CD4-positive, alpha-beta T cell treated with Interferon alpha-2 for 1 hour (primary cell): ENCODE measurements at places on chromosomes 6 and 20.

DNA sequence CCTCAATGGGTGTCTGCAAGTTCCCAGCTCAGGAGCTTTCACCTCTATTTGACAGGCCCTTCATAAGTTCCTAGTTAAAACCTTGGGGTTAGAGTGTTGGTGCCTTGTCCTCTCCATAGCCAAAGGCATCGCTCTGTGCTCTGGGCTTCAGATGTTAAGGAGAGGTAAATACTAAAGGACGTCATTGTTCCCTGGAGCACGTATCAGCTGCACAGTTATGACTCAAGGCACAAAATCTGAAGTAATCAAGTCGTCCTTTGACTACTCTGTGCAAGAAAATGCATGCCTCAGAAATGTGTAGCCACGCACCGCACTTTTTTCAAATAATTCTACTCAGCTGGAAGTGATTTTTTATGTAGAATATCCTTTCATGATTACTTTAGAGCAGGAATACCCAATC lies 240.8 kb upstream of the QKI start:
- DNase-seq = no peak

DNA sequence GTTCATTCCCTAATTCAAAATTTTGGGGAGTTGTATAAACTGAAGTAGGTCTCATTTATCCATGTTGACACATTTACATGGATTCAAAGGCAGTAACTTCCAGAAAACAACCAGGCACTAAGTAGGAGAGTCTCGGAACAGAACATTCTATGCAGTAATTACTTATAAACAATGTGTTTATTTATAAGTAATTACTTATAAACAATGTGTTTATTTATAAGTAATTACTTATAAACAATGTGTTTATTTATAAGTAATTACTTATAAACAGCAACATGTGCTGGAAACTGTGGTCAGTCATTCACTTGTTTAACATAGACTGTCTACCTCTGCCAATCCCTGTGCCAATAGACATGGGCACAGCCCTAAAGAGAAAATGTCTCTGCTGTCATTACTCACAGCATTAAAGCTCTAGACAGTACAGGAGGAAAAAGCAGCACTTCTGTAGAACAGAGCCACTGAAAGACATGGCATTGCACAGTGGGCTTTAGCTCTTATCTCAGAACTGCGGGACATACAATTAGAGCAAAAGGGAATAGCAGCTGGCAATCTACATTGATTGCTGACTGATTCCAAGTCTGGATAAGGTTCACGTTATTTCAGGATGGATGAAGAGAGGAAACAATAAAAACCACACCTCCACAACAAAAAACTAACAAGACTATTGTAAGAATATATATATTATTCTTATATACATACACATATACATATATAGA lies 188.2 kb downstream of the WDR27 start:
- DNase-seq = no peak

GRCh38 chr20:55538261-55538908 lies 466.9 kb downstream of the CBLN4 start:
- DNase-seq = no peak

DNA sequence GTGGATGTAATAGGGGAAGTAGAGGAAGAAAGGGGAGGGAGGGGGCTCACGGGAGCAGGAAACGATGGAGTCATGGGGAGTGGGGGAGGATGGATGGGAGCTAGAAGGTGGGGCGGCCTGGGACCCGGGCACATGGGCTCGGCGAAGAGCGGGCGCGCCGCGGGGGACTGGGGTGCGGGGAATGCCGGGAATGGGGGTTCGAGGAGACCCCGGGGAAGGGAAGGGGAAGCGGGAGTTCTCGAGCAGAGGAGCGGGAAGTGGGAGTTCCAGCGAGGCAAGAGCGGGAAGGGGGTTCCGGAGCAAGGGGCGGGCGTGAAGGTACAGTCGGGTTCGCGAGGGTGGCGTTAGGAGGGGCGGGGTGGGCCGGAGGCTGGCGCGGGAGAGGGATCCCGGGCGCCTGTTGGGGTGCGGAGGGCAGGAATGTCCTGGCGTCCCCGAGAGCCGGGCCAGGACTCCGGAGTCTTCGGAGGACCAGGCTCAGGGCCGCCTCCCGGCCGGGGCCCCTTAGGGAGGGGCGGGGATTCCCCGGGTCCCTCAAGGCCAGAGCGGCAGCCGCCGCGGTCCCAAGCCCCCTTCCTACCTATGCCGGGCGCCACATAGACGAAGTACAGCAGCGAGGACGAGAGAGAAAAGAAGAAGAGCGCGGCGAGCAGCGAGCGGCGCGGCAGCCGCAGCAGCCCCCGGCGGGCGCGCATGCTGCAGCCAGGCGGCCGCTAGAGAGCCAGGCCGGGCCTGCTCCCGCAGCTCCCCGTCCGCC lies 504 bp downstream of the B4GALT5 start:
- peak; percentile 45 for DNase-seq

DNA sequence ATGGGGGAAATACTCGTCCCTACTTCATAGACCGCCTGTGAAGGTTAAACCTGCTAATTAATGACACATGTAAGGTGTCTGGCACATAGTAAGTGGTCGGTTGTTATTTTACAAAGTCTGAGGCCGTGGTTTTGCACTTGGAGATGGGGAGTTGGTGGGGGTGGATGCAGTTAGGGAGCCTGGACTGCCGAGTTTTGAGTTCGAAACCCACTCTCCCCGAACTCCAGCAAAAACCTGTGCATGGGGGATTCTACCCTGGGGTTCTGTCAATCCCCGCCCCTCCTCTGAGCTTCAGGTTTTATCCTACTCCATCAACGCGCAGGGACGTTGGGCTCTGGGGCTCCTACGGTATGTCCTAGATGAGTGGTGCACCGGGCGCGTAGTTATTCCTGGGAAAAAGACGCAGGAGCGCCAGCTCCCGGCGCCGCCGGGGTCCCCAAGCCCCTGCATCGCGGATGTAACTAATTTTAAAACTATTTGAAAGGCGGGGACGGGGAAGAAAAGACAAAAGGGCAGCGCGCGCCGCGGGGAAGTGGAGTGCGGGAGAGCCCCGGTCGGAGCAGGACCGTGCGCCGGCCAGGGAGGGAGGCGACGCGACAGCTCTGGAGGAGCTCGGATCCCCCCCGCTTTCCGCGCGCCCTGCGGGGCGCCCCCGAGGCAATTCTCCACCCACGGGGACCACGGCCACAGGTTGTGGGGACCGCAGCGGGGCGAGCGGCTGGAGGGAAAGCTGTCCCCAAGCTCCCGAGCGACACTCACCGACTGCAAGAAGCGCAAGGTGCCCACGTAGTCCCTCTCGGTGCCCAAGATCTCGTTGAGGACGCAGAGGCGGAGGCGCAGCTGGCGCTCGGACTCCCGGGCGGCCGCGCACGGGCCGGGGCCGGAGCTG lies 672 bp downstream of the PREX1 start:
- peak; percentile 48 for DNase-seq

- DNase-seq = no peak
Observed at GRCh38 chr6:106549521-106549920, 79.8 kb downstream of the RTN4IP1 start.

DNA sequence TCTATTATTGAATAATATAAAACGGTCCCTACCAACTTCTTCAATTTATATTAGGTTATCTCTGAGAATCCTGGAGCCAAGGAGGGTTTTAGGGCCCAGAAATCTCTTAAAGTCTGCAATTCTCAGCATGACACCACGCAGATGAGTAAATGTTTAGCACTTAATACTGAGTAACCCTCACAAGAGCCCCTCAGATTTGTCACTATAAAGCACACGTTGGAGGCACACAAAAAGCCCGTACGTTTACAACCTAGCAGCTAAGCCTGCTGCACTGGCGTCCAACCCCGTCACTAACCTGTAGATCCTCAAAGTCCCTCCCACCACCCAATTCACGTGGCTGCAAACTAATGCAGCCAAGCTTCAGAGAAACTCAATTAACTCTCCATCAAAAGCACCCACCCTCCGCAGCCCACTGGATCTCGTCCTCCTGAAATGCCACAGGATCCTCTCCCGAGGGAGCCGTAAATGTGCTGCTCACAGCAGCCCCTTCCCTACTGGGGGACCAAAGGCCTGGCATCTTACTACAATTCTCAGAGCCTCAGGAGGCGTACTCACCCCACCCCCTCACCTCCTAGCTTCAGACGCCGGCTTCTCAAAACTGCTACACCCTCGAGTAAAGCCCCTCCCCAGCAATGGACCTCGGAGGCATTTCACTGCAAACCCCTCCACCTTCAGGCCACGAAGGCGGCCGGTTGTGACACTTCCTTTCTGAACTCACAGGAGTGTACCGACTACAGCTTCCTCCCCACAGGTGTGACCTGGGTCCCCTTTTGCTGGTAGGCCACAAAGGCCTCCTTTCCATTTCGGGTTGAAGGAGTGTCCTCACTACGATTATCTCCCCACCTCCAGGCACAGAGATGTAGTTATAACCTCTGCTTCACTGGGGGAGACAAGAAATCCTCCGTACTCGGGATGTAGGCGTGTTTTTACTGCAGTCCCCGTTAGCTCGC lies 909 bp downstream of the CPNE1 start:
- DNase-seq = peak; percentile 81

DNA sequence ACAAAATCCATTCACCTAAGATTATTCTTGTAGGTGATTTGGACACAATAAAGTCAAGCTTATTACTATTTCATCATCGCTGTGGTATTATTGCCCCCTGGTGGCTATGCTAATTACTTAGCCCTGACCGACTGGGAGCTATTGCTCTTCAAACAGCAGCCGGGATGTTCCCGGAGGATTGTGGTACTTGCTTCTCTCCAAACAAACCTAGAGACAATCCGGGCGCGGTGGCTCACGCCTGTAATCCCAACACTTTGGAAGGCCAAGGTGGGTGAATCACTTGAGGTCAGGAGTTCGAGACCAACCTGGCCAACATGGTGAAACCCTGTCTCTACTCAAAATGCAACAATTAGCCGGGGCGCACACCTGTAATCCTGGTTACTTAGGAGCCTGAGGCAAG lies 15.4 kb upstream of the STMND1 start:
- DNase-seq = no peak

DNA sequence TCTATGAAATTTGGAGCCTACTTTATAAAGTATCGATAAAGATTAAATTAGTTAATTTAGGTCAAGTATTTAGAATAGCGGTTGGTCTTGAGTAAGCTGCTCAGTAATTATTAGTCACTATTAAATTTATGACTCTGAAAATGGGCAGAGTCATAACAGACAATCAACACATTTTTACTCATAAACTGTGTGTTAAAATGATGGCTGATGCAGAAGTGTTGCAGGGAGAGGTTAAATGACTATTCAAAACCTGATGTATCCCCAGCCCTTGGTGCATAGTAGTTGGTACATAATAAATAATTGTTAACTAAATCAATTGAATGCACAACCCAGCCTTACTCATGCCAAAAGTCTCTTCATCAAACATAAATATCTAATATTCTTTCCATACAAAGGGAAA lies 30.6 kb downstream of the HIVEP2 start:
- no peak for DNase-seq

GRCh38 chr6:154371281-154371680 lies 14.7 kb upstream of the IPCEF1 start:
- no peak for DNase-seq

GRCh38 chr6:75931011-75931680 lies 141.3 kb downstream of the IMPG1 start:
- DNase-seq = no peak

DNA sequence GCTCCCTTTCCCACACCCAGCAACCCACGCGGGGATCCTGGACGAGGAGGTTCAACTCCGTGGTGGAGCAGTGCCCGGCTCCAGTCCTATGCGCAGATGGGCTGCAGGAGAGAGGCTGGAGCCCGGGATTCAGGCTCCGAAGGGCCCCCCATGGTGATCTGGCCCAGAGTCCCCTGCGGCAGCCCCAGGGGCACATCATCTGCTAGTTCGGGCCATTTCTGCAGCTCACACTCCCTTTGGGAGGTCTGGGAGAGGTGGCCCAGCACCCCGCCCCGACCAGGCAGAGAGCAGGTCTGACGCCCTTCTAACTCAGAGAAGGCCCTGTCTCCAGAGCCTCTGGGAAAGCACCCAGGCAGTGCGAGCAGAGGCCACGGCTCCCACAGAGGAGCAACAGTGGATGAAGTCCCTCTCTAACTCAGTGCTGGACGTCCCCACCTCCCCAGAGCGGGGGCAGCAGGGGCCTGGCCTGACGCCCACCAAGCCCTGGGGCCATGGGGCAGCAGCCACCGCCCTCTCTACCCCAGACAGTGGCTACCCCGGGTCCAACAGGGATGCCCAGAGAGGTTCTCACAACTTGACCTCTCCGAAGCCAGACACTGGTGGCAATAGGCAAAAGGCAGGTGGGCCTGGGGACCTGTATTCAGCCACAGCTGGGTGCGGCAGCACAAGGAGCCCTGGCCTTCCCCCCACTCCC lies 3.3 kb downstream of the KCNQ2 start:
- no peak for DNase-seq

- peak; percentile 32 for DNase-seq
Observed at GRCh38 chr20:25318471-25319240, 70.8 kb downstream of the PYGB start.

DNA sequence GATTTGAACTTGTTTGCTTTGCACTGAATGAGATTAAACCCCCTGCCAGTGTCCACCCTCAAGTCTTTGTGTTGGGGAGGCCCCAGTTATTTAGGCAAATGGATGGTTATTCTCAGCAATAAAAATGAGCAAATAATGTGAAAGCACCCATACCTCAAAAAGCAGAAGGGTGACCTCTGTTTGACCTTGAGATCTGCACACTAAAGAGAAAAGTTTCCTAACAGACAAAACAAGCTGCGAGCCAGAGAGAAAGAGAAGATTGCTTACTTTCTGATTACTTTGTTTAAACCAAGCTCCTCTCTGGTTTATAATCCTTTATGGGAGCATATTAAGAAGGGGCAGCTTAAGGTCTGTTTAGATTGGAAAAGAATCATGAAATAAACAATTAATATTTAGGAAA lies 30.4 kb upstream of the TRERF1 start:
- no peak for DNase-seq

DNA sequence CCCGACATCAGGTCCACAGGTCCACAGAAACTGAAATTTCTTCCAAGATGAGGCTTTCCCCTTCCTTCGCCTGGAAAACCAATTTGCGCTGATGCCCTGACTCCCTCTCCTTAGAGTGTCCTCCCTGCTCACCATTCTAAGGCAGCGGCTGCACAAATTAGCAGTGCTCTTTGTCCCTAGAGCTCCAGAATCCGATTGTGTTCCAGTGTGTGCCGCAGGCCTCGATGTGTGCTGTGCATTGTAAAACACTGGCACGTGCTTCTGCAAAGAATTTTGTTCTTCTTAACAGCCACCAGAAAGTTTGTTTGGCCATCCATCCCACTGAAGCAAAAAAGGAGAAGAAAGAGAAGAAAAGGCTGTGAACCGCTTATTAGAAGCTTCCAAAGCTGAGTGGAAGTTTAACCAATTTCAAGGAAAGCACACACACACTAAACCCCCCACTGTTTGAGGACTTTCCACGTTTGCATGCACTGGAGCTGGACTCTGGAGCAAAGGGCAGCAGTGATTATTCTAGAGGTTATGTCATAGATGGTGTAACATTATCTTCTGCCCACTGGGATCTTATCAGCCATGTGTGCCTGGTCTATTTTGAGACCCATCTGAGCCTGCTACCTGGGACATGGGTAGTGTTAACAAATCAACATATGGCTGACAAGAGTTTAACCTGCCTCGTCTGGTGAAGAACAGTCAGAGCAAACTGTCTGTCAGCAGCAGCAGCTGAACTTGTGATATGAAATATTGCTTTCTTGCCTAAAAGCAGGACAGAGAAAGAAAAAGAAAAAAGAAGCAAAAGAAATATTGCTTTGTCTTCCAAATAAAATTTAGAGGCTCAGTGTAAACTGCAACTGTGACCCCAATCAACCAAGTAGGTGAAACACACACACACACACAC lies 64.9 kb upstream of the RREB1 start:
- no peak for DNase-seq

- DNase-seq = no peak
Observed at GRCh38 chr20:32343439-32343838, 14.7 kb upstream of the ASXL1 start.
